ENCODE measurements at places on chromosomes 11 and 22.

GRCh38 chr11:46248289-46249102 is 29.0 kb upstream of the CREB3L1 start:
- no peak for DNase-seq

DNA sequence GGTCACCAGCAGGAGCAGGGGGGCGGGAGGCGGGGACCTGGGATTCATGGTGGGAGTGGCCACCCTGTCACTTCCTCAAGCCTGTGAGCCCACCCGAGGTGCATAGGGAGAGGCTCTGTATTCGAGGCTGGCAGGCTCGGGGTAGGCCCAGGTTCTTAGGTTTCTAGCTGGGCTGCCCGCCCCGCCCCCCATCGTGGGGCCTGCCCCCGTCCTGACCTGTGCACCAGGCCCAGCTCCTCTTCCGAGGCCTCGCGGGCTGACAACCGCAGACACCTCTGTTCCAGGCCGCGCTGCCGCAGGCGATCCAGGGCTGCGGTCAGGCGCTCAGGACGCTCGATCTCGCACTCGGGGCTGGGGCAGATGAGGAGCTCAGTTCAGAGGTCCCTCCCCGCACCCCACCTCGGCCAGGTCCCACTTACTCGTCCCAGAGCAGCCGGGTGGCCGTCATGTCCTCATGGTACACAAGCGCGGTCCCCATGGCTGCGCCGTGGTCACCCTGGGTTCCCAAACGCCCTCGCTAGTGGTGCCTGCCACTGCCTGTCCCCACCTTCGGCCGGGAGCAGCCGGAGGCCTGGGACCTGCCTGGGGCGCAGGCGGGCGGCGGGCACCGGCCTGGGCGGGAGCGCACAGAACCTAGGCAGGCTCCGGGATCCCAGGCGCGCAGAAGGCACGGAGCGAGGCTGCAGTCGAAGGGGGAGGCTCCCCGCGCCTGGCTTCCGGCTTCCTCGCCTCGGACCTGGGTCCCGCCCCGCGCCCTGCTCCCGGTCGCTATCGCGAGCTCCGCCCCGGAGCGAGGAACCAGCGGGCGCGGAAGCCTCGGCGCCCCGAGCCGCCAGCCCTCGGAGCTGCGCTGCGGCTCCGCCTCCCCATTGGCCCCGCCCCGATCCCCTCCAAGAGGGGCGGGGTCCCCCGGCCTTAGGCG is at the start of gene HDAC10:
Gene HDAC10 (minus strand): TSS at position 711 of the 922 bp plus-strand sequence. CDS start 233 bp downstream, at position 478.
- peak; percentile 68 for DNase-seq

GRCh38 chr11:72584293-72584938 is 89.8 kb downstream of the PDE2A start:
- peak; percentile 30 for DNase-seq

GRCh38 chr11:35227576-35228327 is 88.8 kb downstream of the CD44 start:
- DNase-seq = no peak

DNA sequence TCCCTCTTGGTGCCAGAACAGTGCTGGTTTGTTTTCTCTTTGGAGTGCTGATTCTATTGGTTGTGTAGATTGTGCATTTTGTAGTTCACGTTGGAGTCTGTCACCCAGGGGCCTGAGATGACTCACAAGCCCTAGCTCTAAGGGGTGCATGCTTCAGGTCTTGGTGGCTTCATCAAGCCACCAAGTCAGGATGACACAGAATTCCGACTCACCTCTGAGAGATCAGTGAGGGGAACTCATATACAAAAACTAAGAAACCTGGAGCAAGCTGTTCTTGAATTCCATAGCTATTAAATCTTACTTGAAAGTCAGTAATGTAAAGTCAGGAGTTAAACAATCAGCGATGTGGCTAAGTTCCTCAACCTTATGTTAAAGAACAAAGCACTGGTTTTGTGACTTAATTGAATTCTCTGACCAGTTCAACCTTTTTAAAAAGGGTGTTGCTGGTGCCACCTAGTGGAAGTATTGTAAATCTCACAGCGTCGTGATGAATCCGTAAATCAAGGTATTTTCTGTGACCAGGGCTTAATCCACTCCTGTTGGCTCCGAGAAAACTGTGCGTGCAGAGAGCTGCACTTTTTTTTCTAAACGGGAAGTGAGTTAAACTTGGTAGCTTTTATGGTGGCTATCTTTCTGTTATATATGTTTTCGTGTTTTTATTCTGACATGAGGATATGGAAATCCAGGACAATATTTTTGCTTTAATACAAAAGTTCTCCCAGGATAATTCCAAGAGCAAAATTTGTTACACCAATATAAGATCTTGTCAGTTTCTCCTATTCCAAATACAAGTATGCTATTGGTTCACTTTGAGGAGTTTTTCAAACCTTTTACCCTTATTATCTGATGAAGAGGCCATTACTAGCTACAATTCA is 14.6 kb downstream of the MMP13 start:
- DNase-seq = no peak

DNA sequence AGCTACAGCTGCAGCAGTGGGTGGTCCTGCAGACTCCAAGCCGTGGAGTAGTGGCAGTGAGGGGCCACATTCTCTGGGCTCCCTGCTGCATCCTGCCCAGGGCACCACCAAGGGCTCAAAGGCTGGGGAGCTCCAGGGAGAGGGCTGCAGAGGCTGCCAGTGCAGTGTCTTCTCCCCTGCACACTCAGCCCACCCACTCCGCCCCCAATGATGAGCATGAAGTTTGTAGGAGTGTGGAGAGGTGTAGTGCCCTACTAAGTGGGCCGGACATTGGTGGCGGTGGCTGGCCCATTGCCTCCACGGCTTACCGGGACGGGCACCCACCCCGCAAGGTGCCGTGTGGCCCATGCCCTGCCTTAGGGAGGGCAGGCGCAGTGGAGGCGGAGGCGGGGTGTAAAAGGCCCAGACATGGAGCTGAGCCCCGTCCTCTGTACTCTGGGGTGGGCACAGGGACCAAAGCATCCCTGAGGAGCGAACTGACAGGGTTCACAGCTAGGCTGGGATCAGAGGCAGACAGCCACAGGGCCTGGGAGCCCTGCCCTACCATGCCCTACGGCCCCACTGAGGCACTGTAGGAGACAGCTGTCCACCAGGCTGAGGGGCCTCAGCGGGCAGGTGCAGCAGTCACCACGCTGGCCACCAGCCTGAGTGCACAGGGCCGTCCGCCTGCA is 18.9 kb downstream of the ARVCF start:
- DNase-seq = no peak

DNA sequence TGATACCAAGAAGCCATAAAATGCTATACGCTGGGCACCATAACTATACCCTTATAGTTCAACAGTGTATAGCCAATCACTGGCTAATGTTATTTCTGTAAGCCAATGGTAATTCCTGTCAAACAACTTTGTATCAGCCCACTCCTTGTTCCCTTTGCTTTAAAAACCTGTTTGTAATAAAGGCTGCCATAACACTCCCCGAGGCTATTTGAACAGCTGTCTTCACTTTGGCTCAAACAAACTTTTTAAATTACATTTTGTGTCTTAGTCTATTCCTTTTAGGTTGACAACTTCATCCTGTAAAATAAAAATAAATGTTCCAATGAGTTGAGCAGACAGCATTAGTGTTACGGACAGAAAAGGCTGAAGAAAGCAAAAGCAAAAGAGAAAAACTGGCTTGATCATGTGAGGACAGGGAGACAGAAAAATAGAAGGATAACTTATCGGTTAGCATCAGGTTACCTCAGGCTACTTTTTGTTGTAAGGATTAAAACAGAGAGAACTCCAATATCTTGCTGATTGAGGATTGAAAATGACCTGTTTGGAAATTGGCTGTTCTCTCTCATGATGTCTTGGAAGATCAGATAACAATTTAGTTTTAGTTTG is 95.0 kb downstream of the AASDHPPT start:
- DNase-seq = no peak

GRCh38 chr22:35735542-35735941 is 17.9 kb downstream of the APOL5 start:
- no peak for DNase-seq

DNA sequence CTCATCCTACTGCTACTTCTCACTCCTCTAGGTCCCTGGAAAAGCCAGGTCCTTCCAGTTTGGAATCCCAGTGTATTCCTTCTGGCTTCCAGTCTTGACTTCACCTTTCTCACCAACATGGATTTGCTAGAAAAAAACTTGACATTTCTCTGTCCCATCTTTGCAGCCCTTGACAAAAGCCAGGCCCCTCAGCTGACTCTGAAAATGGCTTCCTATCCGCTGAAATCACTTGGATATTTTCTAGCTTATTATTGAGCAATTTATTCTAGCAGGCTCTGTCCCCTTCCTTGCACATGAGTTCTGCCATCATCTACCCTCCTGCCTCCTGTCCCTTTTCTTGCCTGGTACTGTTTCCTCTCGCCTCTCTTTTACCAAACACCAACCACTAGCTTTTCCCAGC is 427.2 kb downstream of the BUD13 start:
- DNase-seq = no peak

DNA sequence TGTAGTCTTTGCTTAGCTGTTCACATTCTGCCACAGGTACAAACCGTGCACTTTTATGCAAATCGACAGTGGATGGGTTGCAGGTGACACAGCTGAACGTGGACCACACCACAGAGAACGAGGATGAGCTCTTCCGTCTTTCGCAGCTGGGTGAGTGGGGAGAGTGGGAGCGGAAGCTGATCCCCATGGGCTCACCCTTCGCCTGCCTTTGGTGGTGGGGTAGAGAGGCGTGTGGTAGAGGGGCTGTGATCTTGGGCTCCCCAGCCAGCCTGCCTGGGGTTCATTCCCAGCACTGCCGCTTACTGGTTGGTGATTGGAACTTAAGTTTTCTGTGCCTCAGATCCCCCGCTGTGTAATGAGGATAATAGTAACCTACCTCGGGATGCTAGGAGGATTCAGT is 19.1 kb downstream of the TAB1 start:
- no peak for DNase-seq

GRCh38 chr11:21511835-21512440 is 680.9 kb upstream of the ANO5 start:
- no peak for DNase-seq

DNA sequence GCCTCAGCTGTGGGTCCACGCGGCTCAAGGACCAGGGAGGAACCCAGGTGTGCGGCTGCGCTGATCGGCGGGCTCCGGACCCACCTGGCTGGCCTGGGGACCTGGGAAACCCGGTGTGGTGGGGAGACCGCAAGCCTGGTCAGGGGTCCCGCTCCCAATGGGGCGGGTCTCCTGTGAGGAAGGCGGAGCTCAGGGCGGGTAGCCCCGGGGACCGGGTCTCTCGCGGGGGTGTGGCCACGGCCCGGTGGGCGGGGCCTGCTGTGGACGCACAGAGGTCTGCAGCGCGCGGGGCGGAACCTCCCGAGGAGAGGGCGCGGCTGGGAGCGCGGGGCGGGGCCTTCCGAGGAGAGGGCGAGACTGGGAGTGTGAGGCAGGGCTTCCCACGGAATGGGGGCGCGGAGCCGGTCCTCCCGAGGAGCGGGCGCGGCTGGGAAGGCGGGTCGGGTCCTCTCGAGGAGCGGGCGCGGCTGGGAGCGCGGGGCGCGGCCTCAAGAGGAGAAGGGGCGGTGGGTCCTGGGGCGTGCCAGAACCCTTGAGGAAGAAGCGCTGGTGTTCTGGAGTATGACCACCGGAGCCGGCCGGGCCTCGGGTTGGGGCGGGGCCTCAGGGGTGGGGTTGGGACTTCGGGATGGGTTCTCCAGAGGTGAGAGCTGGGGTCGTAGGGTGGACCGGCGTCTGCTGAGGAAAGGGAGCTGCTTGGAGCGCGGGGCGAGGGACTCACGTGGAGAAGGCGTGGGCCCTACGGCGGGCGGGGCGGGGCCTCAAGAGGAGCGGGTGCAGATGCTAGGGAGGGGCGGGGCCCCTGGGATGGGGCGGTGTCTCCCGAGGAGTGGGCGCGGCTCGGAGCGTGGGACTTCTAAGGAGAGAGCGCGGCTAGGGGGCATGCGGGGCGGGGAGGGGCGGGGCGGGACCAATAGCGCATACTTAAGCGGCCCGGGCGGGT is 20.8 kb downstream of the DGCR6L start:
- DNase-seq = peak; percentile 85

GRCh38 chr11:102302241-102302640 is 15.0 kb upstream of the BIRC3 start:
- no peak for DNase-seq

DNA sequence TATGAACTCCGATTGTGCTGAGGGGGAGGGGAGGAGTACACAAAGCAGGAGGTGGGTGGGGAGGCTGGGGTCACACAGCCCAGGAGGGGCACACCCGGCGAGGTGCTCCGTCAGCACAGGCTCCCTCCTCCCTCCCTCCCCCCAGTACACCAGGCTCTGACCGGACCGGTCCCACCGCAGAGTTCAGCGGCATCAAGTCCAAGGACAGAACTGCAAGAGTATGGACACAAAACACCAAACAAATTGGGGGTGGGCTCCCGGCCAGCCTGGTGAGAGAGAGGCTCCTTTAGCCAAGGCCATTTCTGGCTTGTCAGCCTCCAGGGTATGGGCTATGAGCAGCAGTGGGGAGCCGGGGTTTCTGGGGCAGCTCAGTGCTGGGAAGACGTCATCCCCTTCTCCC is 68.3 kb downstream of the ST3GAL4 start:
- DNase-seq = no peak

- no peak for DNase-seq
Measured at GRCh38 chr11:67178421-67178820, 59.4 kb downstream of the KDM2A start.

GRCh38 chr11:61700212-61700611 is 20.0 kb downstream of the DAGLA start:
- no peak for DNase-seq

- DNase-seq = peak; percentile 89
Measured at GRCh38 chr22:20016734-20017621, at the start of gene ARVCF. TSS of gene ARVCF (minus strand) at chr22:20016823. CDS start at chr22:19990794, 26,029 bp downstream.

DNA sequence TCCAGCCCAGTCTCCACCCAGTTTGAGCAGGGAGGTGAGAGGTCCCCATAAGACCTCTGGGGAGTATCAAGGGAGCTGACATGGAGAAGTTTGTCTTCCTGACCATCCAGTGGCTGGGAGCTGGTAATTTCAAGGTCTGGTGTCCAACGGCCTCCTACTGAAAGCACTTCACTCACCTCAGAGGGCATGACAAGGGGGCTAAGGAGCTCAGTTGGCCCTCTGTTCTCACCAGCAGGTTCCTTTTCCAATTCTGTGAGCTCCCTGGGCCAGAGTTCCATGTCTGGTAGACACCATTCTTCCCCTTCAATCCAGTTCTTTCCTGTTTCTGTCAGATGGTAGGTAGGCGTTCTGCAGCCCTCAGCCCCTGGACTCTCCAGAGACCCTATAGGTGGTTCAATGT is 3.1 kb downstream of the SELENOH start:
- no peak for DNase-seq

GRCh38 chr11:76291576-76292526 is 85.5 kb upstream of the WNT11 start:
- no peak for DNase-seq

- DNase-seq = no peak
Measured at GRCh38 chr11:47351156-47352126, 1.1 kb downstream of the MYBPC3 start.

- DNase-seq = no peak
Measured at GRCh38 chr22:17985606-17986005, 38.8 kb downstream of the MICAL3 start.

- DNase-seq = no peak
Measured at GRCh38 chr11:66932543-66932942, 25.6 kb downstream of the PC start.

DNA sequence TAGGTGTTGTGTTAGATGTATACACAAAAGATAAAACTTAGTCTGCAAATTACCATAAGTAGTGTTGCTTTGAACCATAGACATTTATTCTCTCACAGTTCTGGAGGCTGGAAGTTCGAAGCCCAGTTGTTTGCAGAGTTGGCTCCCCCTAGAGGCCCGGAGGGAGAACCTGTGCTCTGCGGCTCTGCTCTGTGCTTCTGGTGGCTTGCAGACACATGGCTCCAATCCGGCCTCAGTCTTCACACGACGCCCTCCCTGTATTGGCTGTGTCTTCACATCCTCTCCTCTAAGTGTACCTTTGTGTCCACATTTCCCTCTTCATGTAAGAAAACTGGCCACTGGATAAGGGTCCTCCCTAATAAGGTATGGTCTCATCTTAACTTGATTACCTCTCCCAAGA is 128.4 kb downstream of the OPCML start:
- no peak for DNase-seq

Data from activated T-helper 1 cell treated with anti-CD3 and anti-CD28 coated beads, Interleukin-2, amount 50 U/mL, for 16 hours (primary cell).